Hepatic stellate cell (primary cell): ENCODE measurements at places on chromosomes 11 and 22.

- no peak for DNase-seq
These were observed 68.2 kb downstream of the EMSY start for GRCh38 chr11:76512851-76513653.

- DNase-seq = no peak
These were observed 50.4 kb downstream of the DBX1 start for GRCh38 chr11:20109731-20110445.

DNA sequence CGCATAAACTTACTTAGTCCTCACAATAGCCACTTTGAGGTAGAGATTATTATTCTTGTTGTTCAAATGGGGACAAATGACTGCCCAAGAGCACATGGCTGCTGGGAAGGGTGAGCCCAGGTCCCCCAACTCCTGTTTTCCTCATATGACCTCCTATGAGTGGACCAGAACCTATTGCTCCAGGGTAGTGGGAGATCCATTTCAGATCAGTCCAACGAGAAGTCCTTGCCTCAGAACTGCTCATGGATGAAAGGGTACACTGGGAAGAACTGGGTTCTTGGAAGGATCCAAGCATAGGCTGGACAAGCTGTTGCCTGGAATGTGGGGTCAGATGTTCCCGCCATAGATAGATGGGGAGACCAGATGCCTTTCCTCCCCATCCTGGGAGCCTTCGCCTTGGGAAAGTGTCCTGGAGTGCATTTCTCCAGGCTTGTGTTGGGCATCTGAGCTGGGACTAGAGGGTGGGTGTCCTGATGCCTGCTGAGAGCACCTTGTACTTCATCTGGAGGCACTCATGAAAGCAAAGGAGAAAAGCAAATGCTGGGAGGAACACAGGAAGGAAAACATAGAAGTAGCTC, 146.3 kb upstream of the B3GAT1 start:
- no peak for DNase-seq

- DNase-seq = no peak
These were observed 50.4 kb upstream of the NECTIN1 start for GRCh38 chr11:119779195-119780071.

- no peak for DNase-seq
These were observed 6.3 kb downstream of the OVOL1 start for GRCh38 chr11:65793144-65793581.

GRCh38 chr11:115497303-115497702, 6.9 kb downstream of the CADM1 start:
- no peak for DNase-seq

DNA sequence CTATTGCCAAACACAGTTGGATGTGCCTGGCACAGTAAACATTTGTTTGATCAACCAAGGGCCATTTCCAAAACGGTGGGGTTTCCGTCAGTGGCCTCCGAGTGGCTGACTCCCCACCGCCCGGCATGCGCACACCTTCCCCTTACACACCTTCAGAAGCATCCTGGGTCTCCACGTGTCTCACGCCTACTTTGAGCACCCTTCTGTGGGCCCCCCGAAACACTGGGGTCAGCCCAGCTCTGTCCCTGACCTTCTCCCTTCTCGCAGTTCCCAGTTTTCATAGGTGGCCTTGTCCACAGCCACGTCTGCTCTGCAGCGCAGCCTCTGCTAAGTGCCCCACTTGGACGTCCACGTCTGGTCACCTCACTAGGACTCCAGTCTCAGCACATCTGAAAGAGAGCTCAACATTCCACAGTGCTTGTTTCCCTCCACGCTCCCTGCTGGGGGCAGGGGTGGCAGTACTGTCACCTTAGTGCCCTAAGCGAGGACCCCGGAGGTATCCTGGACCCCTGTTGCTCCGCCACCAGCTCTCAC, 13.2 kb upstream of the SHANK2 start:
- no peak for DNase-seq

DNA sequence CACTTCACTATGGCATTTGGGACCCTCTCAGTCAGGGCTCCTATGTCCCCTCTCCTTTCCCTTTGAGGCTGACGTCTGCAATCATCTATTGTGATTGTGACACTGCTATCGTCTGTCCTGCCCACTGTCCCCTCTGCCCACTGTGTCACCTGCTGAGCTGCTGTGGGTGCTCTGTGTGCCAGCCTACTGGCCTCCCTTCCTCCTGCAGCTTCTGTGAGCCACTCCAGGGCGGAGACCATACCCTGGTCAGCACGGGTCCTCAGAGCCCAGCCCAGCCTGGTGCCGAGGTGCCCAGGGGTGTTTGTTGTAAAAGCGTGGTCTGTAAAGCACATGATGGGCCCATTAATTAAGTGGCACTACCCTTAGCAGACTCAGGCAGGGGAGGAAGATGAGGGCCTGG, 29.4 kb downstream of the MPPED1 start:
- DNase-seq = no peak

DNA sequence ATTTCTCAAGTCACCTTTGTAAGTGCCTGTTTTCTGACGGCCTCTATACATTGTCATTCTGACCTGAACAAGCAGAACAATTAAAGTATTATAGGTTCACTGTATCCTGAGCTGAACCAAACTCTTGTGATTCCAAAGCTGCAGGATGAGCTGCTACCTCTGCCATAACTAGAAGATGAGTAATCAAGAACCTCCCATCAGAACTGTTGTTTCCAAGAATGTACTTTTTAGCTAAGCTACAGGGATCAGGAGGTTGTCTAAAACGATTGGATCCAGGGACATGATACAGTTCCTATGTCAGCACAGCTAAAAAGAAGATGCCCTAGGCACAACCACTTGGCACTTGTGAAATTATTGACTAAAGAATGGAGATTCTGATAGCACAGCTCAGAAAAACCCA, 288.4 kb upstream of the CCDC90B start:
- no peak for DNase-seq

- no peak for DNase-seq
These were observed 428.8 kb downstream of the DYNC2H1 start for GRCh38 chr11:103537904-103538502.

DNA sequence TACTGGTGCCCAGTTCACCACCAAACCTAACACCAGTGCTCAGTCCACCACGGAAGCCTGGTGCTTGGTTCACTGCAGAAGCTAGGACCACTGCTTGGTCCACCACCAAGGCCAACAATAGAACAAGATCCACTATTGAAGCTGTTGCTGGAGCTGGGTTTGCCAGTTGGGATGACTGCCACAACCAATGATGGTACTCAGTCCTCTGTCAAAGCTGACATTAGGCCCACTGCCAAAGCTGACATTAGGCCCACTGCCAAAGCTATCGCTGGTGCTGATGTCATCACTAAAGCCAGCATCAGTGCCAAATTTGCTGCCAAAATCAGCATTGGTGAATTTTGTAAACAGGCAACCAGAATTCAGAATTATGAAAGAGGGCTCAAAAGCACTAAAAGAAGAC, 1850.2 kb upstream of the RAG2 start:
- no peak for DNase-seq

GRCh38 chr22:35411102-35411501, 11.2 kb downstream of the MCM5 start:
- DNase-seq = no peak

- peak; percentile 45 for DNase-seq
These were observed 19.2 kb downstream of the PIM3 start for GRCh38 chr22:49979587-49980264.

GRCh38 chr11:124896071-124896750, 1.5 kb downstream of the ROBO4 start:
- DNase-seq = peak; percentile 13

GRCh38 chr22:21915624-21916308, 36.9 kb downstream of the PPM1F start:
- DNase-seq = no peak

GRCh38 chr11:94127638-94128037, 1.0 kb upstream of the PANX1 start:
- no peak for DNase-seq

GRCh38 chr22:35538801-35539321, 1.8 kb upstream of the RASD2 start:
- DNase-seq = peak; percentile 57

GRCh38 chr11:121437018-121437685, 15.0 kb upstream of the SORL1 start:
- no peak for DNase-seq

- no peak for DNase-seq
These were observed 63.8 kb downstream of the SC5D start for GRCh38 chr11:121356357-121356756.

DNA sequence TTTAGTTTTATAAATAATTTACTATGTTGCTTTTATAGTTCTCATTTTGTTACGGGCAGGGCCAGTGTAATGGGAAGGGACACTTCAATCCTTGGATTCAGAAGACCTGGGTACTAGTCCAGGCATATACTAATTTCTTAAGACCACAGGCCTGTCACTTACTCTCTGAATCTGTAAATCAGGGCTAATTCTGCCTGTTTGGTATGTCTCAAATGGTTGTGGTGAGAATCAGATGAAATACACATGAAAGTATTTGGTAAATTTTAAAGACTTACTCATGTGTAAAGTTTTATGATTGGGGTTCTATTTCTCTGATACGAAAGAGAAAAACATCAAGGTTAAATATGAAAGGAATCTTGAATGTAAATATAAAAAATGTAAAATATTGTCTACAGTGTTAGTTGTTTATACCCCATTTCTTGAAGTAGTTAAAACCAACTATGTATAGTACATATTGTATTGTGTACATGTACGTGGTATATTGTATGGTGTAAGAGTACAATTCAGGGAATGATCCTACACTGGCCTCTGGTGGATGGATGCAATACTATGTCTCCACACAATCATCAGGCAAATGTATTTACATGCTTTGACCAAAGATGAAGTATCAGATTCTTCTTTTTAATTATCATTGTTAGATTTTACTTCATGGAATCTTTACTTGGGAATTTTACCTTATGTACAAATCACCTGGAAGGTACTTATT, 24.5 kb upstream of the RAG2 start:
- no peak for DNase-seq

DNA sequence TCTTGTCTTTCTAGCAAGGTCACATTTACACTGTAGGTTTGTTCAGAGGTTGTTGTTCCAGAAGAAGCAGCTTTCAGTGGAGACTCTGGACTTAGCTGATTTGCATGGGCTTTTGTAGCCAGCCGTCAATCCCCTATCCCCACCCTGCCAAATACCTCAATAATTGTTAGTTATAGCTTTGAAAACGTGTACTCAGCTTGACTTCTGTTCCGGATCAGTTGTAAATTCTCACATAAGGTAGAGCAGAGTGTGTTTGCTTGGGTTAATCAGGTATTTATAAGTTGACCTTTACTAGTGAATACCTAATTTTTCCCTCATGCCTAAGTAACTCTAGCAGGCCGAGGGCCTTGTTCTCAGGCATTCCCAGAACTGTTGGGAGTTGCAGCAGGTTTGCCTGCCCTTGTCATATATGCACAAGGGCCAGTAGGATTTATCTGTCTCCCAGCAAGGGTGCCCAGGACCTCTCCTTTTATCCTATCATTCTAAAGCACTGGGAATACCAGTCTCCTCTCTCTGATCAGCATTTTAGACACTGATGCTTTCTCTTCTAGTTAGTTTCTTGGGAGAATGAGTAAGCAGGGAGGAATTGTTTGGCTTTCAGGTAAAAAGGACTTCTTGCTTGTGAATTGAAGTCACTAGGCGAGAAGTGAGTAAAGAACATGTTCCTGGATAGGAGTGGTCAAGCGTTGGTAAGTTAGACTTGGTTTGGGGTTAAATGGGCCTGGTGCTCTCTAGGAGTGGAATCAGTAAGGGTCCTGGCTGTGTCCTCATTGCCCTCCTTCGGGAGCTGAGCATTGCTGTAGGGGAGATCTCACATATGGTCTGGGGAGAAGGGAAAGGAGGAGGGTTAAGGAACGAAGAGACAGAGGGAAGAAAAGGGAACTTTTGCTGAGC, 22.1 kb downstream of the STIM1 start:
- DNase-seq = no peak

GRCh38 chr11:63608353-63609345, 5.6 kb downstream of the PLAAT3 start:
- DNase-seq = peak; percentile 46

DNA sequence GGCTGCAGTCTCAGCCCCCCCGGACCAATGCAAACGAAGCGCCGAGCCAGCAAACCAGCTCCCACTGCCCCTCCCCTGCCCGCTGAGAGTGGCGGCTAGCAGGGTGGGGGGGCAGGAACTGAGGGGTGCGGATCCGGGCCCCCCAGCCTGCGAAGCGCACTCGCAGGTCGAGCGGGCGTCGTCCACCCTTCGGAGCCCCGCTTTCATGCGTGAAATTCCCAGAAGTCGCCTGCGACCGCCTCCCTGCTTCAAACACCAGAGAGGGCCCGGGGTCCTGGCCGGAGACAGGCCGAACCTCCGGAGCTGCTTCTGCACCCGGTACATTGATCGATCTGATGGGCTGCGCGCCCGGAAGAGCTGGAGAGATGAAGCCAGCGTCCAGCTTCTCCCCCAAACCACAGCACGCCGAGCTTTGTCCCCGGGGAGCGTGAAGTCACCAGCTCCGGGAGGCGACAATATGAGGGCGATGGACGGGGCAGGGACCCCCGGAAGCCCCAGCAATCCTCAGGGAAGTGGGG, 646 bp upstream of the PATZ1 start:
- peak; percentile 62 for DNase-seq

GRCh38 chr22:42646569-42647525, 2.3 kb downstream of the CYB5R3 start:
- DNase-seq = peak; percentile 43

DNA sequence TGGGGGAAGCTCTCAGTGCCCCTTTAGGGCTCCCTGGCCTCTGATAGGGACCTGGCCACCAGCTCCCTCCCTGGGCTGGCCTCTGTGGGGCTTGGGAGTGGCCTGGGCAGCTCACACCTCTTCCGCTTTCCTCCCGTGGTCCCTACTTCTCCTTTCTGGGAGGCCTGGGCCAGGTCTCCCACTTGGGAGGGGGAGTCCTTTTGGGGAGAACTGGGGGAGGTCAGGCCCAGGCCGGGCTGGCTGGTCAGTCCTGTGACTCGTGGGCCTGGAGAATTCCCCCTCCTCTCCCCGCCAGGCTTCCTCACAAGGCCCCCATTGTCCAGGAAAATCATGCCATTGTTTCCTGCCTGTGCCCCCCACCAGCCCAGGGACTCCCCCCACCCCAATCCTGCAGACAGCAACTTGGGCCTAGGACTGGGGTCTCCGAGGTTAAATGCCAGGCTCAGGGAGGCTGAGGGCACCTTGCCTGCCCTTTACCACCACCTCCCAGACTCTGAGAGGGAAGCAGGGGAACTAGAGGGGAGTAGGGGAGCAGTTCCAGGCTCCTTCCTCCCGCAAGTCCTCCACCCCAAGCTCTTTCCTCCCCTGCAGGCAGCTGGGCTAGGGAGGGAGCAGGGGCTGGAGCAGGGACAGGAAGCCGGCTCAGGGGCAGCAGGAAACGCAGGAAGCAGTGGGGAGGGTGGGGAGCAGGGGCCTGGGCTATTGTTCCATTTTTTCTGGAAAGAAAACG, 2.8 kb downstream of the MAP3K11 start:
- DNase-seq = no peak
